B cell (primary cell): ENCODE measurements at places on chromosomes 12 and 14. TPM values are rescaled to one million over a fixed set of nuclear protein-coding genes. Genes with fewer than 3 reads are reported as not detected.

- DNase-seq: peak; percentile 56
These were observed 27.4 kb upstream of the TSPAN9 start for GRCh38 chr12:3049611-3050249.

C14orf132 gene
- 0.30 and 0.70 TPM in 2 replicates for total RNA-seq

NOVA1 gene
- total RNA-seq: not detected in 2 replicates

ARMH4 gene
- not detected in 2 replicates for total RNA-seq

- DNase-seq: no peak
These were observed 222.2 kb upstream of the TMEM260 start for GRCh38 chr14:56357428-56357827.

SLC25A21 gene
- total RNA-seq: not detected in 2 replicates

DNA sequence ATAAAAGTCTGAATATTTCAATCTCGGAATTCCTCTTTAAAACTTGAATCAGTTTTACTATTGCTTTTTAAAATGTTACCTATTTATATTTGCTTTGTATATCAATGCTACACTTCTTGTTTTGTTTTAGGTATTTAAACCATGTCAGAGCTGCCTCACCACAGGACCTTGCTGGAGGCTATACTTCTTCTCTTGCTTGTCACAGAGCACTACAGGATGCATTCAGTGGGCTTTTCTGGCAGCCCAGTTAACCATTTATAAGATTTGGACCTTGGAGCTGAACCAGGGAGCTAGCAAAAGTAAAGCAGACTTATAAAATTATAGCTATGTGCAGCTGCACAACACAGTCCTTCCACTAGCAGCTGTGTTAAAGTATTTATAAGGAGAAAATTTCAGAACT lies 12.8 kb downstream of the TRMT5 start:
- DNase-seq: no peak

GRCh38 chr12:123150744-123151456 lies at the start of gene PITPNM2:
TSS of gene PITPNM2 (minus strand) at chr12:123151090. CDS start at chr12:123034590, 116,500 bp downstream.
- peak; percentile 80 for DNase-seq

DNA sequence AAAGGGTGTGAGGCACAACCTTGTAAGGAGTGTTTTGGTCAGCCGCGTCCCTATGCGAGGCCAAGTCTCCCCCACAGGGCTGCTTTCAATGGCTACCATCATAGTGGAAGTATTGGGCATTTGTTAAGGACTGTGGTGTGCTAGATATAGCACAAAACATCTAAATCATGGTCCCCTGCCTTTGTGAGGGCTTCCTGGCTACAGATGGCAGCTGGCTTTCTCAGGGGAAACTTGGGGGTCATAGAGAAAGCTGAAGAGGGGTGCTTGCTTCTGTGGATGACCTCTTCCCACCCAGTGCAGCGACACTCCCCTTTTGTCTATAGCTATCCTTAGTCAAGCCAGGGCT lies 315.8 kb downstream of the ZFP36L1 start:
- DNase-seq: peak; percentile 48

RTL1 gene
- not detected in 2 replicates for total RNA-seq

PPP1R1A gene
- total RNA-seq: not detected in 2 replicates

DNA sequence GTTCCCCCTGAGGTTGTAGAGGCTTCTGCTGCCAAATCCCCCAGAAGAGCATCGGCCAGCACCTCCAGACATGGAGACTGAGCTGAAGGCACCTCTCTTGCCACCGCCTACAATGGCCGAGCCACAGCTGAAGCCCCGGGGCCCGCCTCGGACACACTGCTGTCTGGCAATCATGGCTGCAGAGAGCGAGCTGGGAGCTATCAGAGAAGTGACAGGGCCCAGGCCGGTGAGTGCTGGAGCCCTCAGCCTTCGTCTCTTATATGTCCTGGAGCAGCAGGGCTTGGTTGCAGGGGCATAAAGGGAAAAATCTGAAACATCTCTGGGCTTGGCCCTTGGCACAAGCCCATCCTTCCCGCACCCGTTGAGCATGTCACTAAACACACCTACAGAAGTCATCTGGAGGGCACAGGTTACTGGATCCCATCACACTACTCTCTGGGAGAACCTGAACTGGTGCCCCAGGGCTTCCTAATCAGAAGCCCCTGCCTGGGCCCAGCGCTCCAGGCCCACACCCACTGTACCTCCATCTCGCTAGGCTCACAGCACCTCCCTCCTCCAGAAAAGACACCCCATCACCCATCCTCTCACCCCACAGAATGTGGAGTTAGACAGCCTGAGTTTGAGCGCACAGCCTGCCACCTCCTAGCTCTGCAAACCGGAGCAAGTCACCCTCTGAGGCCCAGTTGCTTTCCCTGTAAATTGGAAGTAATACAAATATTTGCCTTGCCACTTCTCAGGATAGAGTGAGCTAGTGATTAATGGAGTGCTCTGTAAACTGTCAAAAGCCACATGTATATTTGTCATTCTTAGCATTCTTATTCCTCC lies at the start of gene KRT4:
Gene KRT4, minus strand, starts transcription at position 232 of the 825 bp plus-strand sequence. Its CDS starts 58 bp downstream, at position 174.
- no peak for DNase-seq

ASIC1 gene
- not detected in 2 replicates for total RNA-seq

DNA sequence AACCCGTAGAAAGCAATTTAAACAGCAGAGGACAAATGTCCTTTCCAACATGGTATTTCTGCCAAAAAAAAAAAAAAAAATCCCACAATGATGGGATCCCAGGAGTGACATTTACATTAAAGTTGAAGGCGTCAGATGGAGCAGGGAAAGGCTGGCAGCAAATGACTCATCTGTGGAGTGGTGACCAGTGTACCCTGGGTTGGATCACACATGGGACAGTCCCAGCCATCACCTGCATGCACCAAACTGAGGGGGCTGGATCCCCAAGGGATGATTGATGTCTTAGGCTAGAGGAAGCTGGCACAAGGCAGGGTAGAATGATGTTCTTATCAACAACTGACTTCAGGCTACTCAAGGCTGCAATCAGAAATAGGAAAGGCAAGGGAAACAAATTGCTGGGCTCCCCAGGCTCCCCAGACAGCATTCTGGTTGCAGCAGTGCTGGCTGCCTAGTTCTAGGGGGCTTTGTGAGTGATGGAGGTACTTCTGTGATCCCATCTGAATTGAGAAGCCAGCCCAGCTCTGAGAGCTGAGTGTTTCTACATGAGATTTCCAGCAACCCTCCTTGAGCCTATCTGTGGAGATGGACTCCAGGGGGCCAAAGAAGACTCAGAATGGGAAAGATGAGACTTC lies 117.9 kb downstream of the DPF3 start:
- no peak for DNase-seq

DNA sequence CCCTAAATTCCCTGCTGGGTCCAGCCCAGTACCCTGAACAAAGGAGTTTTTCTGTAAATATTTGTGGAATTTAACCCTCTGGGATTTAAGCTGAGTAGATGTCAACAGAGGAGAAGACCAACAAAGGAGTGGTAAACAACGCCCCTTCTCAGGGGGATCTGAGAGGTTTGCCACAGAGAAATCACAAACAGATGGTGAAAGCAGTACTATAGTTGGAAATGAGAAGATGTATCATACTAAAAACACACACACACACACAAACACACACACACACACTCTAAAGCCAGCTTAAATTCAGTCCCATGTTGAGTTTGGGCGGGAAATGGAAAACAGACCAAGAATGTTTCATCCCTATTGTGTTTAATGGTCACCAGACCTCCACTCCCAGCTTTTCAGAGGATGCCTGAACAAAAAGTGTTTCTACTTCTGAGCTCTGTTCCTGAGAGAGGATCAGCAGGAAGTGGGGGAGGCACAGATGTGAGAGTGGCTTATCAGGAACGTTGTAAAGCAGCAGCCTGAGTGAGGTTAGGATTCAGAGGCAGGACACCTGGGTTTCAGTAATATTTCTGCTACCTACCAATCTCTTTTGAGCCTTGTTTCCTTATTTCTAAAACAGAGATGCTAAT lies 3.2 kb downstream of the BIN2 start:
- DNase-seq: no peak

KLRK1 gene
- total RNA-seq: 0.84 and 0.97 TPM in 2 replicates

DNA sequence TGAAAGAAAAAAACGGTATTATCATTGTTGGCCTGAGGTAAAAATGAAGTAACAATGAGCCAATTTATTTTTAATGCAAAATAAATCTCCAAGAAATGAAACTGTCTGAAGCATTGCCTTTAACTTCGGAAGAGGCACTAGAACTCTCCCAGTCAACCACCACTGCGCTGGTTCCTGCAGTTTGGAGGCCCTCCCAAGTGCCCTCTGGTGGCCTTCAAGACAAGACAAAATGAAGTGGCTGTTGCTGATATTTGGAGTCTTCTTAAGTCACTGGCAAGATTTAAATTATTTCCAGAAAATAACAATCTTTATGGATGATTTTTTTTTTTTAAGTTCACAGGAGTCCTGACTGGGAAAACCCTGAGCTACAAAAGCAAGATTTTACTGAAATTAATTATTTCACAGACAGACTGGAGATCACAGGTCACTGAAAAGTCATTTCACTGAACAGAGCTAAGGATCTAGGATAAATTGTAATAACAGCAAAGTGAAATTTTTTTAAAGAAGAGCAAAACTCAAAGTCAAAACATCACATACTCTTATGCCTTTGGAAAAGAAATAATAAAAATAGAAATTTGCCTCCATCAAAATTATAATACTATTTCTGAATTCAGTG lies 58.2 kb downstream of the DICER1 start:
- DNase-seq: peak; percentile 32

GRCh38 chr12:55983232-55983842 lies 9.5 kb downstream of the RAB5B start:
- peak; percentile 44 for DNase-seq

DNA sequence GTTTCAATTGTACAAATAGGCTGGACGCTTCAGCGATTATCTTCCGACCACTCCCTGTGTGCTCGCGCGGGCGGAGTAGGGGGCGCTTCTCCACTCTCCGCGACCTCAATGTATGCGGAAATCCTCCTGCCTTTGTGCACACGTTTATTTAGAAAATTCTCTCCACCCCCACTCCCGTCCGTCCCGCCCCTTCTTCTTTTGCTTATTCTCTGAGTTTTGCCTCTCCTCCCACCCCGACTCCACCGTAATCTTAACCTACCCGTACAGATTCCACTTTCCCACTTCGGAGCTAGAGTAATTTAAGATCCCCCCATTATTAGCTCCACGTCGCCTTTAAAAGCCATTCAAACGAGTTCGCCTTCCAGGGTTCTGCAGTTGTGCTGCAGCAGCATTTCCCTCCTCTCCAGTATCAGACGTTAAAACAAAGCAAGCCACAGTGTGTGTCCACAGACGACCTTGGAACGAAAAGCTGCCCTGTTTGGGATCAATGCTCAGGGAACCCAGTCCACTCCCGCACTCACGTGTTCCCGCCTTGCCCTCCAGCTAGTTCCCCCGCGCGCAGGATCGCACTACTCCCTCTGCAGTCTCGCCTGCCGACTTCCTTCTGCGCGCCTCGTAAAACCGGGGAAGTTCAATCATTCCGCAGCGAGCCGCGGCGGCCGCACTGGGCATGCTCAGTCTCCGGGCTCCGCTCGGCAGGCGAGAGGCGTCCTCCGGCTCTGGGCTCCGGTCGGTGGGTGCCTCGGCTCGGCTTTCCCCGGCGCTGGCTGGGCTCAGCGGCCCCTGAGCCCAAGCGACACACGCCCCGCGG lies at the start of gene ANO6:
Gene ANO6, plus strand, starts transcription at position 677 of the 811 bp plus-strand sequence. CDS start 227 bp downstream, outside the sequence.
- peak; percentile 85 for DNase-seq

FERMT2 gene
- total RNA-seq: 0.05 TPM in 1 of 2 replicates, not detected in the other

DNA sequence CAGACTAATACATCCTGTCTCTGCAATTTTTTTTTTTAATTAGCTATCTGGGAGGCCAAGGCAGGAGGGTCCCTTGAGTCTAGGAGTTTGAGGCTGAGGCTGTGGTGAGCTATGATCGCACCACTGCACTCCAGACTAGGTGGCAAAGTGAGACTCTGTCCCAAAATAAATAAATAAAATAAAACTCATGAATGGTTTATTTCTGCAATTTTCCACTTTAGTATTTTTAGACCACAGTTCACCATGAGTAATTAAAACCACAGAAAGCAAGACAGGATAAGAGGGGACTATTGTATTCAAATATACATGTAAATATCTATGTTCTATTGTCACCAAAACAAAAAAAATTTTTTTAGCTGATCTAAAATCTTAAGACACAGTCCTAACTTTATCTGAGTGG lies 17.8 kb downstream of the TAOK3 start:
- no peak for DNase-seq

CRACR2A gene
- 26.1 and 26.8 TPM in 2 replicates for total RNA-seq

DNA sequence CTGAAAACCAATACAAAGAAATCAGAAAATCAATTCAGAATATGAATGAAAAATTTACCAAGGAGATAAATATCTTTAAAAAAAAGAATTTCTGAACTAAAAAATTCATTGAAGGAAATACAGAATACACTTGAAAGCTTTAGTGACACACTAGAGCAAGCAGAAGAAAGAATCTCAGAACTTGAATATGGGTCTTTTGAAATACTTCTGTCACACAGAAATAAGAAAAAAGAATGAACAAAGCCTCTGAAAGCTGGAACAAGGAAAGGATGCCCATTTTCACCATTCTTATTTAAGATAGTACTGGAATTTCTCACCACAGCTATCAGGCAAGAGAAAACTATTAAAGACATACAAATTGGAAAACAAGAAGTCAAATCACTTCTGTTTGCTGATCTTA lies 103.1 kb upstream of the NEDD1 start:
- no peak for DNase-seq

TTC9 gene
- 14.0 and 16.3 TPM in 2 replicates for total RNA-seq

- no peak for DNase-seq
These were observed 33.4 kb downstream of the FNTB start for GRCh38 chr14:65019944-65020566.

DNA sequence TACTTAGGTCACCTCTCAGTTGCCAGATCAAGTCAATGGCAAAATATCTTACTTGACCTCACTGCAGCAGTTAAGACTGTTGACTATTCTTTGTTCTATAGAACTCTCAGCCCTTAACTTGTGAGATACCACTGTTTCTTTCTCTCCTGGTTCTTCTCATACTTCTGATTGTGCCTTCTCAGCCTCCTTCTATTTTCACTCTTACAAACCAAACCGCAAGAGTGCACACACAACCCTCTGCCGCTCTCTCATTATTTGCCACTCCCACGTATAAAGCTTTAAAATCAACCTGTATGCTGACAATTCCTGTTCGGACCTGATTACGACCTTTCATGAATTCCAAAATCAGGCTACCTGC lies 4.5 kb downstream of the E2F7 start:
- no peak for DNase-seq

DNA sequence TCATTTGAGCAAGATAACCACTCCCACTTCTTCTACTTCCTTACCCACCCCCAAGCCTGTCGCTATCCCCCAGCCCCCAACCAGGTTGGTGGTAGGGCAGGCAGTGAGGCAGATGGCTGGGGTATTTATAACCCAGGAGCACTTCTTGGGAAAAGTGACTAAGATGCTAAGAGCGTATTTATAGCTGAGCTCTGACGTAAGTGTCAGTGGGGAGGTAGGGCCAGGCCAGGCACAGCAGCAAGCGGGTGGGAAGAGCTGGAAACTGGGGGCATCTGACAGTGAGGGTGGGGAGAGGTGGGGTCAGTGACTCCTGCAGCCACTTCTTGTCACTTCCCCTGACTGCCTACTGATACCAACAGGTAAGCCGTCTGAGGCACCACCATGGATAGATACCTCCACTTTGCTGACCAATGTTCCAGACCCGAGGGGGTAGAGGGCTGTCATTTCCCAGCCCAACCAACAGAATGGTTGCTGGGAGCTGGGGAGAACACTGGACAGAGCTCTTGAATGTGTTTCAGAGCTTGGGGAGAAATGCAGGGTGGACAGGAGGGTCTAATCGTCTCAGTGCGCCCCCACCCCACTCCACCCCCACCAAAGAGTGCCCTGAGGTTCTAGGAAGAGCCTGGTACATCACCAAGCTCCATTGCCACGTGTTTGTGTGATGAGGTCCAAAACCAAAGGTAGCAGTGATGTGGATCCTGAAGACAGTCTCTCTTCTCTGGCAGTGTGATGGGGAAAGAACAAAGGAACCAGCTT lies 2.7 kb upstream of the INHBE start:
- DNase-seq: no peak
